Activated CD4-positive, alpha-beta T cell treated with anti-CD3 and anti-CD28 coated beads for 36 hours (primary cell): ENCODE measurements at places on chromosomes 3 and 15.

DNA sequence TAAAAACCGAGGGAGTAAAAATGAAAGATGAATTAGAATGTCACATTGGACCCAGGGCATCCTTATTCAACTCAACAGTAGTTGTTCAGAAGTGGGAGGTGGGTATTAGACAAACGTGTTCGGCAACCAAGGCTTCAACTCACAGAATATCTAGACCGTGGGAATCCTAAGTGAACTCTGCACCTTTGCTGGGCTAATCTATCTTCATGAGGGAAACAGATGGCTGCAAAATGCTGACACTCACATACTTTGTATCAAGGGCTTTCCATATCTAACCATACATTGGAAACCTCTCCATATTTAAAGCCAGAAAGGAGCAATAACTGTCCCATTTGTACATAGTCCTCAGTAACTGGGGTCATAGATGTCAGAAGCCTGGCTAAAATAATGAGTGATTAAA is 20.9 kb downstream of the PLSCR1 start:
- DNase-seq: no peak

DNA sequence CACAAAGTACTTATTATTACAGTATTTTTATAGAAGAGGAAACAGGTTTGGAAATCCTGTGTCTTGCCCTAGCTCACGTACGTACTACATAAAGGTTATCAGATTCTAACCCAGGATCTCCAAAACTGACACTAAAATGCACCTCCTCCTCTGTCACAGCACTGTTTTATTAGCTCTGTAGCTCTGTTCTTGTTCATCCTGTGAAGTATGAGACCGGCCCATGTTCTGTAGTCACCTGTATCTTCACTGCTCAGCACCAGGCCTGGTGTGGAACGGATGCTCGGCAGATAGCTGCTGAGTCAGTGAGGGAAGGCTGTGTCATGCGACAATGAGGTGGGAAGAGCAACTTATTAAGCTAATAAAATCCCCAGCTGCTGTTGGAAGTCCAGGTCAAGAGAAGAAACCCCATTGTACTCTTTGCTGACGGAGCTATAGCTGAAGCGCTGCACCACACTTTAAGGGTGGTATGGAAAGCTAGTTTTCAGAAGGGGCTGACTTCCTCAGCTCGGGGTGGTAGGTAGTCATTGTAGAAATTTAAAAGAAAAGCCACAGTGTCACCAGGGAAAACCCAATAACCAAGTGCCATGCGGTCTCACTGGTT is 22.8 kb downstream of the BCL2A1 start:
- no peak for DNase-seq

DNA sequence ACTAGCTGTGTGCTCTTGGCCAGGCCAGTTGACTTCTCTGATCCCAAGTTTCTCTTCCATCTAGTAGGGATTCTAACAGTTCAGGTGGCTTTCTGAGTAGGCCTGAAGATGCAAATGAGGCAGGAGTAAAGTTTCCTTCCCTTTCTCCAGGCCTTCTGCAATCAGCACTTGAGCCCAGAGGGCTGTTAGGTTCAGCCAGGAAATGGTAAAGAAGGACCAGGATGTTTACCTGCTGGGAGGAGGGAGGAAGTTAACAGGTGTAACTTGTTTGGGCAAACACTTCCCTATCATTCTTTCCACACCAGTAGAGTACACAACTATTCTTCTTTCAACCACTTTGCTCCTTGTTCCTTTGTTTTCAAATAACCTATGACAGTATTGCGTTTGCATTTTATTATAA is 13.3 kb upstream of the TNFSF10 start:
- DNase-seq: no peak

GRCh38 chr15:72682772-72683171 is 3.2 kb downstream of the HIGD2B start:
- DNase-seq: no peak

GRCh38 chr3:25911525-25912295 is 121.8 kb downstream of the OXSM start:
- DNase-seq: peak; percentile 9

DNA sequence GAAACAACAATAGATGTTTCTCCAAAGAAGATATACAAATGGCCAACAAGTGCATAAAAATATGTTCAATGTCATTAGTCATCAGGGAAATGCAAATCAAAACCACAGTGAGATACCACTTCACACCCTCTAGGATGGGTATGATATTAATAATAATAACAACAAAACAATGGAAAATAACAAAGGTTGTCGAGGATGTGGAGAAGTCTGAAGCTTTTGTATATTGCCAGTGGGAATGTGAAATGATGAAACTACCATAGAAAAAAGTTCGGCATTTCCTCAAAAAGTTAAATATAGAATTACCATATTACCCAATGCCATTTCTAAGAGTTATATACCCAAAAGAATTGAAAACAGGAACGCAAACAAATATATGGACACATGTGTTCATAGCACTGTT is 10.8 kb downstream of the BHLHE40 start:
- DNase-seq: no peak

GRCh38 chr15:88342666-88343065 is 86.1 kb upstream of the NTRK3 start:
- DNase-seq: no peak

DNA sequence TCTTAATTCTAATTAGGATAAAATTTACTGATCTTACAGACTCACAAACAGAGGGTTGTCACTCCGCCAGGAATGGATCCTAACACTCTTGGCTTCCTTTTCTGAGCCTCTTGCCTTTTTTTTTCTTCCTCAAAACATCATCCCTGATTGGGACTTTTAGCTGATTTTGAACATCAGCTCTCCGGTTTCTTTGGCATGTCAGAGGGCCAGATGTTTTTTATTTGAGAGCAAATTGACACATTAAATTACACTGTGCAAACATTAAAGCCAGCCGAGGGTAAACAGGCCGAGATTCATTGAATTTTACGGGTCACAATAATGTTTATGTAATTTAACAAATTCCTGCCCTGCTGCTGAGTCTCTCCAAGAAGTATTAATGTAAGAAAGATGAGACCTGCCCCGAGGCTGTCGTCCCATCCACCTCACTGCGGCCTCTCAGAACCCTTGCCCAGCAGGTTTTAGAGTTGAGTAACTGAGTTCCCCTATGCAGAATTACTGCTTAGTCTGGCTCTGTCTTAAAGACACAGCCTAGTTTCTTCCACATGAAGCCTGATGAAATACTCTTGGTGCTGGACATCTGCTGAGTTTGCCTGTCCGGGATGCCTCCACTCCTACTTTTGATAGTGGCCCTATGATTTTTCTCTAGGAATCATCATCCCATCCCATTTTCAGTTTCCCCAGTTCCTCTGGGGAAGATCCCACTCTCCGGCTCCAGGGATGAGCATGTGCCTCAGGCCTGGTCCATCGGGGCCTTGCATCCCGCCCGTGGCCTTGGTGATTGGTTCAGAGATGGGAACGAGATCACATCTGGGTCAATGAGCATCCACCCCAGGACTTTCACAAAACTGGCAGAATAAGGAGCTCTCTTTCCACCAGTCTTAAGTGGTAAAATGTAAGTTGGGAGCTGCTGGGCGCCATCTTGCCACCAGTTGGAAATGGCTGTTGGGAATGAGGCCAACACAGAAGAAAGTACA is 226.6 kb upstream of the TLE3 start:
- no peak for DNase-seq

GRCh38 chr3:135809021-135809634 is 156.4 kb upstream of the PPP2R3A start:
- no peak for DNase-seq

DNA sequence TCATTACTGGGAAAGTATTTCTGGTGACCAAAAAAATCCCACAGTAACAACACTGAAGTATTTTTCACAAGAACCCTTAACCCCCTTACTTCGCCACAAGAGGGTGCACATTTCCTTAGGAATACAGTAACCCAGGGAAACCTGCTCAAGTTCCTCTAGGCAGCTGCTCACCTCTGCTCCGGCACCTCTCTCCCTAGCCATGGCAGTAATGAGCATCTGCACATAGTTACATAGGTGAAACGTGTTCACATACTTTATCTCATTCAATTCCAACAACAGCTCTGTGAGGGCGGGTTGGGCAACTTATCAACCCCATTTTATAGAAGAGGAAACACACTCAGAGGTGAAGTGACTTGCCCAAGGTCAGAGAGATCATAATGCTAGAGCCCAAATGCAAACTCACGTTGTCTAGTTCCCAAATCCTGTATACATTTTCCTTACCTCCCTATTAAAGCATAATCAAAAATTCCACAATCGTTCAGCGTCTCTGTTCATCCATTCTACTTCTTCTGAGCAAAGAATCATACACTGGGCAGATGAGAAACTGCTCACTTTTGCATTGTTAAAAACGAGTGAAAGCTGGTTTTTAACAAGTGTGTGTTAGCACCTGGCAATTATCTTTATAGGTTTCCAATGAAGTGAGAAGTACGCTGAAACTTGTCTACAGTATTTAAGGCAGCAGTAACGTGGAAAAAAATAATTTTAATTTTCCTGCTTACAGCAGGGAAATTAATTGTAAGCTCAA is 90.7 kb downstream of the IGF2BP2 start:
- DNase-seq: peak; percentile 37

DNA sequence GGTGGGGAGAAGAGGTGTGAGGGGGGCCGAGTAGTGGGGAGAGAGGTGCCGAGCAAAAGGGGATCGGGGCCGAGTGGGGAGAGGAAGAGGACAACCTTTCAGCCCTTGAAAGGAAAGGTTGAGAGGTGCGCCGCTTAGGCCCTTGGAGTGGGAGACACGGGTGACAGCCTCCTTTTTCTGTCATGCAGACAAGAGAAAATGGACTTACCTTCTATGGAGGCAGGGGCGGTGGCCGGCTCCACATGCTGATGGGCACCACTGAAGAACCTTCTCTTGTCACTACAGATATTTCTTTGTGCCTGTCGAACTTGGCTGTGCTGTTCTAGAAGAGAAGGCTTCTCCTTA is 421 bp downstream of the KLHL18 start:
- peak; percentile 49 for DNase-seq

DNA sequence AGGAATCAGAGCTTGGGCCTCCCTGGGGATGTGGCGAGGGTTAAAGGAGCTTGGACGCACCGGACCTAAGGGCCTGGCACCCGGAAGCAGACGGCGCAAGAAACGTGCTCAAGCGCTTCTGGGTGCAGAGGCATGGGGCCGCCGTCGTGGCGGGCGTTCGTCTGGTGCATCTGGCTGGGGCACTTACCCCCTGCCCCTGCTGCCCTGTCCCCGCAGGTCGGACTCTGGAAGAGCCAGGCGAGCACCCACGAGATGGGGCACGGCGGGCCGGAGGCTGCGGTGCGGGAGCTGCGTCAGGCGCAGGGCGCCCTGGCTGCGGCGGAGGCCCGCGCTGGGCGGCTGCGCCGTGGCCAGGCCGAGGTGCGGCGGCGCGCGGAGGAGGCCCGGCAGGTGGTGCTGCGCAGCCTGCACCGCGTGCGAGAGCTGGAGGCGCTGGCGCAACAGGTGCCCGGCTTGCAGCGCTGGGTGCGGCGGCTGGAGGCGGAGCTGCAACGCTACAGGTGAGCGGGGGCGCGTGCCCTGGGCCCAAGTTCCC is 2.5 kb downstream of the EFCC1 start:
- DNase-seq: peak; percentile 77

- DNase-seq: no peak
Measured at GRCh38 chr3:14343338-14344112, 58.9 kb upstream of the SLC6A6 start.

DNA sequence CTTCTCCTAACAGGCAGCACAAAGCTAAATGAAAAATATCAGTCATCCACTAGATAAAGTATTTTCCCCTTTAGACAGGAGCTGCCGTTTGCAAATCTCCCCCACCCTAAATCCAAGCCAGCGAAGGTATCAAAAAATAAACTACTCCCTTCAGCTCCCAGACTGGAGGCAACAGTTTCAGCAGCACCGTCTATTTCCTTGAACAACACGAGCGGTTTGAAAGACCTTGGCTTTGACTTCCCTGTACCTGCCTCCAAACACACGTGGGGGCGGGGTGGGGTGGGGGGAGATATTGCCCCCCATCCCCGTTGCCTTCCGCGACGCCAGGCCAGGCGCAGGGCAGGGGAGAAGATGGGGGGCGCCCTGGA is 832 bp upstream of the CACNA1D start:
- DNase-seq: no peak

DNA sequence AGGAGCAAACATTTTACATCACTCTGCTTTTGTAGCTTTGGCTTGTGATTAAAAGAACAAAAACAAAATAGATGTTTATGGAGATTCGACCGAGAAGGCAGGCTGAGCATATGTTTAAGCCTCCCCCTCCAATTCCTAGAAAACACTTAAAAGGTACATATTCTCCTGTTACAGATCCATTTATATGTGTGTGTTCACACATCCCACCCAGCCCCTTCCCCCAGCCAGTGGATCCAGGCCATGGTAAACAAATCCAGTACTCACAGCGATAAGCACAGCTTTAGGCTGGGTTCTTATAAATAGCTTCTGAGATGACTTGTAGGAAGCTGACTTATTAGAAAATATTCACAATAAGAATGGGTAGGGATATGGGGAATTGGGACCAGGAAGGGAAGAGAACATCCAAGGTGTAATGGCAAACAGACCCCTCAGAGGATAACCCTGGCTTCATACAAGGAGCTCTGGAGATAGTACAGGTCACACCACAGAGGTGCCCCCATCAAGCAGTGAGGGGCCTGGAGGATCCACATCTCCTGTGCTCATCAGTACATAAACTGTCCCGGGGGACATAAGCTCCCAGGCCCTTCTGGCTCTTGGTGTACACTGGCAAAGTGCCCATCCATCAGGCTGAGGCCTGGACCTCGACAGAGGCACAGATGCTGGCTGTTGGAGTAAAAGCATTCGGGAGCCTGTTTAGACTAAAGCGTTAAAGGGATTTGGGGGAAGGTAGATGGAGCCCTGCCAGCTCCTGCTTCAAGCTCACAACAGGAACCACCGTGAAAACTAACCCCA is 70.0 kb upstream of the UBE2E1 start:
- DNase-seq: no peak

- no peak for DNase-seq
Measured at GRCh38 chr3:170410428-170411029, 8.1 kb upstream of the CLDN11 start.

GRCh38 chr15:29208352-29208751 is 61.3 kb downstream of the NSMCE3 start:
- DNase-seq: no peak

DNA sequence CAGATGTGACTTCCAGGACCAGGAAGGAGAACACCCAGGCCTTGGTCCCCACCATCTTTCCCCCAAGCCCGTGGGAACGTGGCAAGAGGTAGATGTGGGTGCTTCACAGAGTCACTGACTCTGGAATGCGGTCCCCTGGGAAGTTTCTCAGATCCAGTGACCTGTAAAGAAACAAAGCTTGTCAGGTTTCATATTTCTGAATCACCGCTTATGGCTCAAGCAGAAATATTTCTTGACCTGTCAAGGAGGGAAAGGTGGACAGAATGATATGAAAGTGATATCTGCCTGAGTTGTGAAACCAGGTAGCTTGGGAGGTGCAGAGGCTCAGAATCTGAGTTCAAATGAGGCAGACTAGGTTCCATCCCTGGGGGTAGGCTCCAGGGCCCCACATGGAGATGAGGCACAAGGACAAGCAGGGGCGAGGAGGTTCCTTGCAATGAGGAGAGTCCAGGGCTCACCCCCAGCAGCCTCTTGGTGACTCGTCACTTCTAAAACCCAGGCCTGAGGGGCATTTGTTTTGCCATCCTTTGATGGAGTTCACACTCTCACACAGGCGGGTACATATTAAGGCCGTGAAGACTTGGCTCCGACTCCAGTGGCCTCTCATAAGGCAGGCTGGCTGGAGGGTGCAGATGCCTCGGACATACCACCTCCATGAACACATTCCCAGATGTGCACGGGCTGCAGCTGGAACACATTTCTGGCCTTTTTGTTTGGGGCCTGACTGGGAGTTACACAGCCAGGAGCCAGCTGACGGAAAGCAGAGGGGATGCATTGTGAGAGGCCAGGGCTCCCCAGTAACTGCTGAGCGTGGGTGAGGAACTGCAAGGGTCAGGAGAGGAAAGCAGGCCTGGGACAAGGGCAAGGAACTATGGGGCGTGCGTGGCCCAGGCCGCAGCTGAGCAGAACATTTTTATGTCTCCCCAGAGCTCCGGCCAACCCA is 1.3 kb downstream of the CILP start:
- no peak for DNase-seq
